NCI-H526 treated with DMSO at 0.1 percent for 48 hours (cell line): ENCODE measurements at places on chromosomes 13 and 19.

DNA sequence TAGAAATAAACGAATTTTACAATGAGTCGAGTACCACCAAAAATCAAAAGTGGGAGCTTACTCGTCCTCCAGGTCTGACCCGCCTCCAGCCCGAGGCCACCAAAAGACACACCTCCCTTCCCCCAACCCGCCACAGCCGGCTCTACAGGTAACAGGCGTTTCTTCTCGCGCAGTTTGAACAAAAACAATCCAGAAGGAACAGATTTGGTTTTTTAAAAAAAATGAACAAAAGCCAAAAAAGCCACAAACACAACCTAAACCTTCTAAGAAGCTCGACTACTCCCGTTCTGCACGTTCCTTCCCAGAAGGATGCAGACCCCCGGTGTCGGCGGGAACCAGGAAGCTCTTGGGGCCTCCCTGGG is 671 bp downstream of the ZDHHC20 start:
- peak; percentile 53 for DNase-seq

- DNase-seq: no peak
Observed at GRCh38 chr19:56269348-56269747, 3.2 kb upstream of the EDDM13 start.

DNA sequence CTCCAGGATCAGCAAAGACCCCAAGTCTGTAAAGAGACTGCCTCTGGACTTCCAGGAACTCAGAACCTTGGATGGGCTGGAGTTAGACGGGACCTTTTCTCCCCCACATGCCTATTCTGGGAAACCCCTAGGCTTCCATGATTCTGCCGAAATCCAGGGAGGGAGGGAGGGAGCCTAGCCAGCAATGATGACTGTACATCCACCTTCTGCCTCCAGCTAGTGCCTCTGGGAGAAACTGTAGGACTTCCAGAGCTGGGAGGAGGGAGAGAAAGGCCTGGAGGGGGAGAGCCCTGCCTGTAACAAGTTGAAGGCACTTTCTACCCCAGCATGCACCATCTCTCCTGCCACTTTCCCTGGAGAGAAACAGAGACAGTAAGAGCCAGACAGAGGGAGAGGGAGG is 6.0 kb upstream of the HAS1 start:
- DNase-seq: no peak

GRCh38 chr19:13931391-13932148 is 6.6 kb downstream of the PODNL1 start:
- no peak for DNase-seq

DNA sequence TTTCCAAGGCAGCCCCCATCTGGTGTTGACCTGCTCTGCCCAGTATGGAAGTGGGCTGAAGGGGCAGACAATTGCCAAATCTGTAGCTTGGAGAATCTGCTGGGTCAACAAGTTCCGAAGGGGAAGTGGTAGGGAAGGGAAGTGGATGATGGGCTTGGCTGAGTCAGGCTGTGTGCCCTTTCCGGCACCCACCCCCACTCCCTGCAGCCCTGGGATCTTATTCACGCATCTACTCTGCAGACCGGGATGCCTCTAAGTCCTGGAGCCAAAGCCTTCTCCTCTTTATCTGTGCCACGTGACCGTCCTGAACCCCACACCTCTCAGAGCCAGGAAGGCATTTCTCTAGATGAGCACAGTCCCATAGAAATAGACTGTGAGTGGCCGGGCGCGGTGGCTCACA is 7.5 kb upstream of the C5AR2 start:
- no peak for DNase-seq

GRCh38 chr19:47531640-47532387 is 17.0 kb upstream of the NAPA start:
- DNase-seq: no peak

GRCh38 chr19:13637664-13638063 is 126.7 kb upstream of the MRI1 start:
- no peak for DNase-seq

DNA sequence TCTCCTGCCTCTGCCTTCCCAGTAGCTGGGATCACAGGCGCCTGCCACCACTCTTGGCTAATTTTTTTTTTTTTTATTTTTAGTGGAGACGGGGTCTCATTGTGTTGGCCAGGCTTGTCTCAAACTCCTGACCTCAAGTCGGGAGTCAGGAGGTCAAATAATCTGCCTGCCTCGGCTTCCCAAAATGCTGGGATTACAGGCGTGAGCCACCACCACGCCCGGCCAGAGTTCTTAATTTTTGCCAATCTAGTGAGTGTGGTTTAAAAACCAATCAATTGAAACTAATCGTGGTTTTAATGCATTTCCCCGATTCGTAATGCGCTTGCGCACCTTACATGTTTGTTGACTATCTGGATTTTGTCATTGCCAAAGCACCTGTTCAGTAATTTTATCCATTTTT is 37.0 kb downstream of the SKA3 start:
- no peak for DNase-seq

DNA sequence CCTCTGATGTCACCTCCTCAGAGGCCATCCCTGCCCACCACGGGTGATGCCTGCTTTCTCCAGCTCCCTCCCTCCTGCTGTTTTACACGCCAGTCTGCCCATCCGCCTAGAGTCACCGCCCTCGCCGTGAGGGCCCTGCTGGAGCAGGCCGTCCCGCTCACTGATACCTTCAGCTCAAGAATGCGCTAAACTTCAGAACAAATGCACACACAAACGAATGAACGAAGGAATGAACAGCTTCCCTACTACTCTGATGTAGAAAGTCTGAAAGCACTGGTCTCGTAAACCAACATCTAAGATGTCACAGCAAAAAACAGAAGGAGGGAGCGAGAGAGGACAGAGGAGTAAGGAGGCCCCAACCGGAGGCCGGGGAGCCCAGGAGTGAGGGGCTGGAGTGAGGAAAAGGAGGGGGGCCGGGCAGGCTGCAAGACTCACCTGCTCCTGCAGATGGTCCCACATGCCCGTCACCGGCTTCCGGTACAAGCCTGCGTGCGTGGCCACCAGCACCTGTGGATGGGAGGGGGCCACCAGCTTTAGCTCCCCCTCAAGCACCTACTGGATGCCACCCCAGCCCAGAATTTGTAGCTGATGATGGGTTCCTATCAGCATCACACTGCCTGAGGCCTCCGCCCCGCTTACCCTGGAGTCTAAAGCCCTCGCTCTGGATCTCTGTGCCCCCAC is 4.0 kb downstream of the PNKP start:
- DNase-seq: no peak

- DNase-seq: no peak
Observed at GRCh38 chr13:112767506-112768471, 78.0 kb downstream of the ATP11A start.

- no peak for DNase-seq
Observed at GRCh38 chr13:110912651-110913051, 2.2 kb downstream of the ANKRD10 start.

DNA sequence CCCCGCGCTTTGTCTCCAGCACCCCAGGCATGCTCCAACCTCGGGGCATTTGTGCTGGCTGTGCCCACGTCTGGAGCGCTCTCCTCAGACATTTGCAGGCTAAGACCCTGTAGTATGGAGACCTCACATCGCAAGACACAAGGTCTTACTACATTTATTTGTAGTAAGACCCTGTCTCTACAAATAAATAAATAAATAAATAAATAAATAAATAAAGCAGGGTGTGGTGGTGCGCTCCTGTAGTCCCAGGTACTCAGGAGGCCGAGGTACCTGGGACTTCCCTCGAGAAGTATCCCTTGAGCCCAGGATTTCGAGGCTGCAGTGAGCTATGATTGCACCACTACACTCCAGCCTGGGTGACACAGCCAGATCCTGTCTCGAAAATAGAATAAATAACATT is 4.6 kb downstream of the NXNL1 start:
- no peak for DNase-seq

DNA sequence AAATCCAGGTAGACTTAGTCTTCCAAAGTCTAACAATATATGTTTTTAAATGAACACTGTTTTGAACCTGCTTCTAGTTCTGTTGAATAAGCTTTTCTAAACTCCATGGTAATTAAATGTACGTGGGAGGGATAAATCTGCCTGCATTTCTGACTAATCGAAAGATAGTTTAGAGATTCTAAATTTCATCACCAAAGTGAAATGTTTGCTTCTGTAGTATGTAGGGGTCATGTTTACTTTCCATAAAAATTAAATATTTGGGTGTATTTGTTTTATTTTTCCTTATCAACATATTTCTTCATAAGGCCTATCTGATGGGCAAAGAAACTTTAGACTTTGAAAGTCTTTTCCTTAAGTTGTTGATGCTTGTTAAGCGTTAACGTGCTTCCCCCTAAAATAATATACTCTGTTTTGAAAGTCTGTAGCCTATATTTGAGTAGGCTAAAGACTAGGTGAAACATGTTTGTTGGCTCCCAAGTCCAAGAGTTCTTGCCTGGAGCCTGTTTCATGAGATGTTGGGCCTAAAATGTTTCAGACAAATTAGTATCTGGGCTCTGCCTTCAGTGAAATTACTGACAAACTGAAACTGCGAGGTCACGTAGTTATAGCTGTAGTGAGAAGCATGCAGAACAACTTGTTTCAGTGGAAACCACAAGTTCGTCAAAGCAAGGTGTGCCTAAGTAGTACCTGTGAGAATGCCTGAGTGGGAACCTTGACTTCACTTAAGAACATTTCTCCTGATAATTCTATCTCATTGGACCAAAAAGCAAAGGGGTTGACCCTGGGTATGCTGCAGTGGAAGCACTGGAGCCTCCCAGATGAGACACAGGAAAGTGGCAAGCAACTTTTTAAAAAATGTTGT is 126.2 kb downstream of the LMO7 start:
- no peak for DNase-seq

DNA sequence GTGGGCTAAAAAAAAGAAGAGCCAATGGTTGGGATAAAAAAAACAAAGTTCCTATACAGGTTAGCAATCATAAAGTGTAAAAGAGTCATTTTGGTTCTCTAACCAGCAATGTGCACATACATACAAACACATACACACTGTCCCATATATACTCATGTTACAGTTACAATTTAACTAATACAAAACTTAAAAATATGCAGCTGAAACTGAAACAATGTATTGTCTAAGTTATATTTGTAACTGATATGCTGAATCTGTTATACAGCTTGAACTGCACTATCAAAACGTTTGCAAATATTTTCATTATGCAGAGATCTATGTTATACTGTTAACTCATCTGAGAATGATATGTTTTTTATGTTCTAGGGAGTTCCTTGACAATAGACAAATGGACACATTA is 173.7 kb downstream of the KLF12 start:
- no peak for DNase-seq

DNA sequence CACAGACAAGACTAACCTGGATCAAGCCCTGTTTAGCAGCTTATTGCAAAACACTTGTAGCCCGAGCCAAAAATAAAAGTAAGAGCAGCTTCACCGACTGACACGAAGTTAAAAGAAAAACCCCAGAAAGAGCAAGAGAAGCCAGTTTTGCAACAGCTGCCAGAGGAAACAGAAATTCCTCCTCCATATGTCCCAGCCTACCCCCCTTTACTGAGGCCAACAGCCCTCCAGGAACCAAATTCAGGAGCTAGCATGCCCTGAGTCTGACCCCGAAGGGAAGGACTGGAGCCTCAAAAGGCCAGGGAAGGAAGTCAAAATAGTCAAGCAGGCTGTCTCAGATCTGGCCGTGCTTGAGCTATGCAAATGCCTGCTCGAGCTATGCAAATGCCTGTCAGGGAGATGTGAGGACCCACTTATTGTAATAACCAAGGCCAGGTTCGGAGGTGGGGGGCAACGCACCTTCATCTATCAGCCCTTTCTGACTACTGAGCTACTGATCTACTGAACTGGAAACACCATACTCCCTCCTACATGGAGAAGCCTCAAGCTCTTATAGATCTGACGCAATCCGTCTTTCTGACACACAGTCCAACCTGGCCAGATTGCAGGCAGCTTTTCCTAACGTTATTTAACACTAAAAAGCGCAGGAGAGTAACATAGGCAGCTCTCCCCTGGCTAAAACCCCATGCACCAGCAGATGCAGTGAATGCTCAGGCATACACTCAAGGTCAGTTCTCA is 6.7 kb downstream of the SIGLEC11 start:
- DNase-seq: peak; percentile 62

GRCh38 chr19:14061751-14062557 is at the start of gene PALM3:
Gene PALM3, minus strand, starts transcription at chr19:14062076. Its CDS starts 96 bp downstream, at chr19:14061980.
- no peak for DNase-seq

DNA sequence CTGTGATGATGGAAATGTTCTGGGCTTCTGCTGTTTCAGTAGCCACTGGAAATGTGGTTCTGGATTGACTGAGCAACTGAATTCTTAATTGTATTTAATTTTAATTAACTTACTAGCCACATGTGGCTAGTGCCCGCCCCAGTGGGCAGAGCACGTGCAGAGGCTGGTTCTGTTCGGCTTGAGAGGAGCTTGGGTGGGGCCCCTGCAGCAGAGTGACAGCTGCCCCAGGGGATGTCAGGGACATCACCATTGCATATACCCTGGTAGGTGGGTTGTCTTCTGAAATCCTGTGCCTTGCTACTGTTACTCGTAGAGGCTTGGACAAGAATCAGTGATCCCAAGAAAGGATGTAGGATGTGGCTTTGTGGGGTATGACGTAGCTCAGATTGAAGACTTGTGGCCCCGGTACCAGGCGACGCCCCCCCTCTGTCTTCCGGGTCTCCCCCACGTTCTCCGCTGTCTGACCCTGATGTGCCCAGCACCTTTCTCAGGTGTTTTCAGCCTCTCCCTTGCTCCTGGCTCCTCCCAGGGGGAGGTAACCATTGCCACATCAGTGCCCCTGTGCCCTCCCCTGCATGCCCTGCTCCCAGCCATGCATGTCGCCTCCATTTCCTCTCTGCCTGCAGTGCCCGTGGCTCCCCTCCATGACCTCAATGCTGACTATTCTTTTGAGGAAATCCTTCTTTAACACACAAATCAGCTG is 102.6 kb upstream of the RNF113B start:
- DNase-seq: peak; percentile 85

GRCh38 chr13:45879666-45880065 is 28.1 kb upstream of the SIAH3 start:
- no peak for DNase-seq

- no peak for DNase-seq
Observed at GRCh38 chr19:48878196-48879024, 6.2 kb downstream of the PPP1R15A start.

DNA sequence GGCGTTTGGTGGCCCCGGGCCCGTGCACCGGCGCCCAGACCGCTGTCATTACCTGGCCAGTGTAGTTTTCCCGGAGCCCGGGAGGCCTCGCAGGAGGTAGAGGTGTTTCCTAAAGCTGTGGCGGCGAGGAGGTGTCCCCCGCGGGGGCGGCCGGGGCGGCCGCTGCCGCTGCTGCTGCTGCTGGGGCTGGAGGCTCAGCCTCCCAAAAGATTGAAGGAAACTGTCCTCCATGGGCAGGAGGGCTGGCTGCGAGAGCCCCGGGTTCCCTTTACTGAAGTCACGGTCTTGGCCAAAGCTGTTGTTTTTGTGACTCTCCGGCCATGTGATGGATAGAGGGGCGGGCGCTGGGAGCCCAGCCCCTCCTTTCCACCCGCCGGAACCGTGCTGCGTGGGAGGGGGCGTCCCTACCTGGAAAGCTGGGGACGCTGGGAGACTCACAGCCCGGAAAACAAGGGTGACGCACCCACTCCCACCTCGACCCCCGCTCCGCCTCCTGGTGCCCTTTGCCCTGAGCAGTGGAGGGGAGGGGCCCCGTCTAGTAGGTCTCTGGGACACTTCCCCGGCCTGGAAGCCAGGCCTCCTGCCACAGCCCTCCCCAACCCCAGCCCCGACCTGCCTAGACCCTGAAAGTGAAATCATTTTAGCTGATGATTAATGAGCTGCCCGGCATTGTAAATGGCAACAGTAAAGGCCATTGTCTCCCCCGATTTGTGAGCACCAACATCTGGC is at the start of gene N4BP2L1:
N4BP2L1 (minus strand) TSS at position 279 of the 729 bp plus-strand sequence; CDS start at position 231, 48 bp downstream.
- DNase-seq: peak; percentile 43
